ENCODE measurements at places on chromosomes 6 and 20. TPM values are rescaled to one million over a fixed set of nuclear protein-coding genes. Genes with fewer than 3 reads are reported as not detected.

Gene PGC
- total RNA-seq, result not detected

Gene CYP39A1
- total RNA-seq, result 1.0 TPM

Gene MYB
- total RNA-seq, result 0.45 TPM

Gene SIGLEC1
- total RNA-seq, result not detected

Gene LSM14B
- 27.6 TPM for total RNA-seq

Gene LGSN
- not detected for total RNA-seq

Gene RIOK1
- 14.1 TPM for total RNA-seq

Gene TUBB2B
- 40.7 TPM for total RNA-seq

Gene TCP11
- 0.15 TPM for total RNA-seq

Gene CLPSL1
- total RNA-seq, result not detected

Gene SIRPB1
- 0.67 TPM for total RNA-seq

Gene DEFB132
- total RNA-seq, result not detected

Gene CDH4
- 10.8 TPM for total RNA-seq

Gene ANKRD6
- total RNA-seq, result 0.84 TPM

Gene MUC22
- total RNA-seq, result not detected

Gene CD93
- not detected for total RNA-seq

Gene TSPO2
- total RNA-seq, result not detected

Gene TBX18
- total RNA-seq, result 9.4 TPM

Gene PKIB
- 0.59 TPM for total RNA-seq

Gene SEMG1
- not detected for total RNA-seq

Gene CCM2L
- not detected for total RNA-seq

Gene RHAG
- not detected for total RNA-seq

Gene PLAGL1
- 8.9 TPM for total RNA-seq

Gene NEURL2
- total RNA-seq, result 3.7 TPM

Gene EEF1A2
- total RNA-seq, result 0.30 TPM

Gene ANKRD66
- total RNA-seq, result not detected

Gene FOXQ1
- total RNA-seq, result 0.45 TPM

Gene TPD52L2
- total RNA-seq, result 124 TPM

Gene BMP2
- 2.2 TPM for total RNA-seq

Gene TINAG
- total RNA-seq, result not detected

Gene HECA
- total RNA-seq, result 7.7 TPM

Gene TRIM40
- not detected for total RNA-seq

Gene PHF3
- 19.5 TPM for total RNA-seq

Gene HAO1
- total RNA-seq, result not detected

Gene SLC17A5
- total RNA-seq, result 18.7 TPM

Gene OR12D3
- not detected for total RNA-seq

Gene EFCAB8
- under 0.01 TPM for total RNA-seq

Gene EXOC2
- total RNA-seq, result 30.3 TPM

Gene HTR1B
- total RNA-seq, result 3.5 TPM

Gene EIF2S2
- total RNA-seq, result 84.2 TPM

Gene RWDD2A
- total RNA-seq, result 1.6 TPM

Gene ZC2HC1B
- not detected for total RNA-seq

Measured in bronchus fibroblast of lung (primary cell).